ENCODE measurements at places on chromosomes 1 and 21.

- DNase-seq: no peak
These were observed 145.9 kb downstream of the RYR2 start for GRCh38 chr1:237187842-237188241.

GRCh38 chr1:40626383-40626770 lies 39.1 kb downstream of the RIMS3 start:
- no peak for DNase-seq

DNA sequence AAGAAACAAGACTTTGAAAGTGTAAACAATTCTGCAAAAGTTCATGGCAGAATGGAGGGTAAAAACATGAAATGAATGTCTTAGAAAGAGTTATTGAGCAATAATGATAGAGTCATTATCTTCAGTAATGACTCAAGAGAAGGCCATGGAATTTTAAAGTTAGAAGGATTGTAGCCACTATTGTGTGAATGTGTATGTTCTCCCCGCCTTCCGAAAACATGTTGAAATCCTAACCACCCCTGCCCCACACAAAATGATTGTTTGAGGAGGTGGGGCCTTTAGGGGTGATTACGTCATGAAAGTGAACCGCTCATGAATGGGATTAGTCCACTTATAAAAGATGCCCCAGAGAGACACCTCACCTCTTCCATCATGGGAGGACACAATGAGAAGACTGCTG lies 93.8 kb upstream of the CCDC190 start:
- no peak for DNase-seq

GRCh38 chr1:177069490-177069889 lies 95.0 kb downstream of the ASTN1 start:
- DNase-seq: no peak

- DNase-seq: no peak
These were observed 387.6 kb downstream of the PCP4 start for GRCh38 chr21:40254540-40255465.

DNA sequence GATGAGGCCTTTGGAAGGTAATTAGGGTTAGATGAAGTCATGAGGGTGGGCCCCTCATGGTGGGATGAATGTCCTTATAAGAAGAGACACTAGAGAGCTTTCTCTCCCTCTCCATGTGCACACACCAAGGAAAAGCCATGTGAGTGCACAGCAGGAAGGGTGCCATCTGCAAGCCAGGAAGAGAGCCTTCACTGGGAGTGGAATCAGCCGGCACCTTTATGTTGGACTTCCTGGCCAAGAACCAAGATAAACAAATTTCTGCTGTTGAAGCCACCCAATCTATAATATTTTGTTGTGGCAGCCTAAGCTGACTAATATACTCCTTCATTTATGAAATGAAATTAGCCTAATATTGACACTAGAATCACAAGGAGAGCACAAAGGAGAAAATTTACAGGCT lies 38.2 kb upstream of the PKP1 start:
- no peak for DNase-seq

- DNase-seq: no peak
These were observed 52.8 kb upstream of the LYPLAL1 start for GRCh38 chr1:219120624-219121544.
